ENCODE measurements at places on chromosomes 6 and 20.

DNA sequence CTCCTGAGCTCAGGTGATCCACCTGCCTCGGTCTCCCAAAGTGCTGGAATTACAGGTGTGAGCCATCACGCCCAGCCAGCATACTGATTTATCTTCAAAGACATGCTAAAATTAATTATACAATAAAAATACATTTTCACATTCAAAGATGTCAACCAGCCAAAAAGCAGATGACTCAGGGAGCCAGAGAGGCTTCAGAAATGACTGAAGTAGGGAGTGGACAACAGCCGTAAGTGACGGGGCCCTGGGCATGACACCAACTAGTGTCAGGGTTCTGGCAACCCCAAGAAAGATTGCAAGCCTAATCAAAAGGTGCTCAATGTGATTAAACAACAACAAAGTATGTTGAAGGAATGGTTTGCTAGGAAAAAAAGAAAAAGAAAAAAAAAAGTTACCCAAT, 28.4 kb downstream of the GPLD1 start:
- no peak overlapping the region for H3K4me3 ChIP-seq
- H3K36me3 ChIP-seq = no peaks in the 10 kb centered on the region
- H3K27me3 ChIP-seq = no peaks in the 10 kb centered on the region
- H3K27ac ChIP-seq = no peak overlapping the region
- no peak for DNase-seq
- H3K4me1 ChIP-seq = no peaks in the 10 kb centered on the region

DNA sequence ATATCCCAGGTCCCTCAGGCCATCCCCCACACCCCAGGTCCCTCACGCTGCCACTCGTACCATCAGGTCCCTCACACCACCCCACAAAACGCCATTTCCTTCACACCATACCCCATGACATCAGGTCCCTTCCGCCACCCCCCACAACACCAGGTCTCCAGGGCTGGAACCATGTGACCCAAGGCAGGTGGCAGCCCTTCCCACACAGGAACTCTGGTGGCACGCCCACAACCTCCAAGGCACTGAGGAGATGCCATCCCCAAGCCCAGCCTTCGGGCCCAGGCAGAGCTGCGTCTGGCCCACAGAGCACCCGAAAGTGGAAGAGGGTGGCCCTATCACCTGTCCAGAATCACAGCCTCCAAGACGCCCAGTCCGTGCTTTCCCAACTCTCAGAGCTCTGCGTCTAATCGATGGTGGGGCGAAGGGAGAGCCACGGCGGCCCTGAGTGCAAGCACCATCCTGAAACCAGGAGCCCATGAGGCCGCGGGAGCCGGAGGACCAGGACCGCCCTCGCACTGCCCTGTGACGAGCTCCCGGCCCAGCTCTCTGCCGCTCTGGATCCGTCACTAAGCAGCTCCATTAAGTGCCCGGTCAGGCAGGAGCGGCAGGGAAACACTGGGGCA, 12.7 kb downstream of the TAF4 start:
- no peak for DNase-seq
- no peaks in the 10 kb centered on the region for H3K4me1 ChIP-seq
- H3K27me3 ChIP-seq = no peaks in the 10 kb centered on the region
- H3K4me3 ChIP-seq = no peak overlapping the region
- H3K27ac ChIP-seq = no peak overlapping the region

DNA sequence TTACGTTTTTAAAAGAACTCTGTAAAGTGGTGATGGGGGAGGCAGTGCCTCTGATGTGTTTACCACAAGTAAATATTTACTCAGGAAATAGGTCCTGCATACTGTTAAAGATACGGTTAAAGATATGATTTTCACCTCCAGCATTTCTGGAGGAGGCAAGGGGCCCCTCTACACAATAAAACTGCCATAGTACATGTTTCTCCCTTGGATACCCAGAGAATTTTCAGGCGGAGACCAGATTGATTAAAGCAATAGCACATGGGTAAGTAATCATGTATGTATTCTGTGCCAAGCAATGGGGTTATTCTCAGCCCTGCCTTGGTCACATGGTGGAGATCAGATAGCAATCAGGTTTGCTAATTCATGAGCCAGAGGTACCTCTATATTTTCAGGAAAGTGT, 9.6 kb downstream of the RIPOR2 start:
- H3K27me3 ChIP-seq = no peaks in the 10 kb centered on the region
- peaks cover 5% of the 10 kb centered on the region for H3K36me3 ChIP-seq
- H3K4me3 ChIP-seq = peak overlapping the region; percentile 33
- H3K27ac ChIP-seq = peak overlapping the region; percentile 85

DNA sequence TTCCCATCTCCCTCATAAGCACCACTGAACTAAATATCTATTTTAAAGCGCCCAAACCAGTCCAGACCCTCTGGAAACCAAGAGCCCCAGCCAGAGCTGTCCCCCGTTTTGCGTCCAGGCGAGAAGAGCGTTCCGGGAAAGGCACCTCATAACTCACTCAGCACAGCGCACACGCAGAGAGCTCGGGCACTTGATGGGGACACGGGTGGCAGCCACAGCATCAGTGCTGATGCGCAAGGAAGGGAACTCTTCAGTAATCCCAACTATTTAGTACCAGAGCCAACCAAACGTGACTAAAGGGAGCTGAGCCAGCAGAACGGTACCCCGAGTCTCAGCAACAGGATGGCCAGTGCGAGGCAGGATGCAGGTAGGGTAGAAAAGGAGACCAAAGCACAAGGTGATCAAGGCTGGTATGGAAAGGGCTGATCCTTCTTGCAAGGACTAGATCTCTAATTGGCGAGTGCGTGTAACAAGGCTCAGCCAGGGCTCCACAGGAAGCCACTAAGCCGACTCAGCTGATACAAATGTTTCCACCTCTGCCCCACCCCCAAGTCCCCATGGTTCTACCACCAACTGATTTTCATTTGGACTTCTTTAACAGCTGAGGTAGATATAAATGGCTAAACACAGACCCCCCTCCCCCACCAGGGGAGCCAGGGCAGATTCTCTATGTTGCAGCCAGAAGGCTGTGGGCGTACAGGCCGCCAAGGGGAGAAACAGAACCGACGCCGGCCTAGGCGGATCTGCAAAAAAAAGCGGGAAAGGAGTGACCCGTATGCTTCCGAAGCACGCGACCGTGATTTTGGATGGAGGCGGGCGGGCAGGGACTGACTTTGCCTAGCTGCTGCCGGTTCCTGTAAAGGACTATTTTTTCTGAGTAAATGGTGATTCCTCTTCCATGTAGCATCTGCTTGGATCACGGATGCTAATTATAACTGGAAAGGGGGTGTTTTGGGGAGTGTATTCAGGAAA, 183.5 kb upstream of the COL21A1 start:
- no peak for DNase-seq
- H3K36me3 ChIP-seq = no peaks in the 10 kb centered on the region
- no peak overlapping the region for H3K4me3 ChIP-seq
- H3K27ac ChIP-seq = no peak overlapping the region
- no peaks in the 10 kb centered on the region for H3K27me3 ChIP-seq

Measured in naive thymus-derived CD4-positive, alpha-beta T cell (primary cell).